ENCODE measurements at places on chromosomes 4 and X.

- DNase-seq, result no peak
Measured at GRCh38 chrX:97452283-97452682, 568.6 kb downstream of the RPA4 start.

DNA sequence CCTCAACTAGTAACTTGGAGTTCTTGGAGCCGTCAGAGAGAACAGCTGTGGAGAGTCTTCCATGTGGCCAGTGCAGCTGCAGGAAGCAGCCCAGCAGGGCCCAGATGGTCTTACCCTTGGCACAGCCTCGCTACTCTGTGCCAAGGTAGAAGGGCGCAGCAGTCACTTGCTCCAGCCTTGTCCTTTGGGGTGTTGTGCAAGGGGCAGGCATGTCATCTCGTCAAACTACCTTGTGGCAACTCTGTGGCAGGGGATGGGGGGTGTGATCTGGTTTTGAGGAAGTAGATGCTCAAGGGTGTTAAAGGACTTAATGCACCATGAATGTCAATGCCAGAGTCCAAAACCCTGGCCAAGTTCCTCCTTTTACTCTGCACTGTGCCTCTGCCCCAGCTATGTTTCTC lies 34.2 kb upstream of the TBC1D14 start:
- no peak for DNase-seq

DNA sequence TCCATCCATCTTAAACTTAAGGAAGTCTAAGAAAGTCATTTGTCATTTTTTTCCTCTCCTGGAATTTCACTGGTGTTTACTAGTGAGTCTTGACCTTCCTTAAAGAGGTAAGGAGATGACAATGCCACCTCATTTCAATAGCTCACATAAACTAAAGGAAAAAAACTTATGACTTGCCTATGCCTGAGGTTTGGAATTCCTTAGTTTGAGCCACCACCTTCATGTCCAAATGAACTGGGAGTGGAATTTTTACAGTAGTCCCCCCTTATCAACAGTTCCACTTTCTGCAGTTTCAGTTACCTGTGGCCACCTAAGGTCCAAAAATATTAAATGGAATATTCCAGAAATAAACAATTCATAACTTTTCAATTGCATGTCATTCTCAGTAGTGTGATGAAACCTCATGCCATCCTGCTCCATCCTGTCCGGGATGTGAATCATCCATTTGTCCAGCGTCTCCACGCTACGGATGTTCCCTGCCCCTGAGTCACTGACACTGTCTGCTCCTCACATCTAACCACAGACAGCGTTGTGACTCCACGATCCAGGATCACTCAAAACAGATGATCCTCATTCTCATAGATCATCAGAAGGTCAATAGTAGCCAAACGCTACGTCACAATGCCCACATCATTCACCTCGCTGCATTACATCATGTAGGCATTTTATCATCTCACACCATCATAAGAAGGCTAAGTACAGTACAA lies 177.4 kb downstream of the SH3KBP1 start:
- no peak for DNase-seq

DNA sequence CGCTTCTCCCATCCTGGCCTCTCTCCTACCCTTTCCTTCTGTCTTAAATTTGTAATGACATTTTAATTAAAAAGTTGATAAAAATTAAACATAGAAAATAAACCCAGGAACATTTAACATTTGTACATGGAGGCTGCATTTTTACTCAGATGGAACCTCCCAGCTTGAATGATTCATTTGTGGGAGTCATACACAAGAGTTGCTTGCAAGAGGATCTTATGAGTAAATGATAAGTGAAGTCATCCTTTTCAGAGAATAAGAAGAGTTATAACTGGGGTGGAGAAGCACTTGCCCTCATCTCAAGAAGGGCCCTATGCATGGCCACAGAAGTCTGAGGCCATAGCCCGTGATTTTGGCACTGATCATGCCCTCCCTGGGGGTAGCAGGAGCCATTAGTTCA lies 482.9 kb upstream of the BOD1L1 start:
- DNase-seq, result no peak

GRCh38 chr4:77021614-77022089 lies 54.1 kb downstream of the CCNI start:
- DNase-seq, result no peak

- DNase-seq, result no peak
Measured at GRCh38 chrX:43970528-43970927, 2.7 kb downstream of the NDP start.

DNA sequence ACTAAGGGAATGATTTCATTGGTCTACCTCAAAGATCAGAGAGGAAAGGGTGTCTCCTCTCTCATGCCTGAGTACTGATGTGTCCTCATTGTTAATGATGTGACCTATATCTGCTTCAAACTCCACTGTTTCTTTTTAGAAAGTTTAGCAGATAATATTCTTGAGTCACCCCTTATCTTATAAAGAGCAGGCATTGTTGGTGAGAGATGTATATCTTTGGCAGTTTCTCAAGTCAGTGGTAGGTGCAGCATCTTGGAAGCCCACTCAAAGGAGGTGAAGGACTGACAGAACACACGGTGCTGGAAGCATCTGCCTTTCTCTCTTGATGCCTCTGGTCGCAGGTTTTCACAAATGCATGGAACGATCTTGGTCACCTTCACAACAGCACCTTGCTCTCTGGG lies 71.2 kb downstream of the ZNF518B start:
- no peak for DNase-seq

GRCh38 chr4:79585330-79585729 lies 177.3 kb upstream of the GK2 start:
- DNase-seq, result no peak

DNA sequence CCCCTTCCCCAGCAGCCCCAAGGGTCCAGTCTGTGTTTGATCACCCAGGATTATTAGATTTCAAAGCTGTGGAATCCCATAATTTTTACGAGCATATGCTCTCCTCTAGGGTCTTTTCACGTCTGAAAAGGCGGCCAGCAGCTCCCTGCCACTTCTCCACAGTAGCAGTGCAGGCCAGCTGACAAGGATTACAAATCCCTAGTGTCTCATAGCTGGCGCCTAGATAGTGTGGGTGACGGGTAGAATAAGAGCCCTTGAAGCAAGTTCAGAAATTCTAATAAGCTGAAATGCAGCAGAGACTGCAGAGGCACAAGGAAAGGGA lies 79.4 kb downstream of the RLIM start:
- DNase-seq, result no peak

- DNase-seq, result no peak
Measured at GRCh38 chrX:38332505-38332904, 5.2 kb upstream of the RPGR start.

DNA sequence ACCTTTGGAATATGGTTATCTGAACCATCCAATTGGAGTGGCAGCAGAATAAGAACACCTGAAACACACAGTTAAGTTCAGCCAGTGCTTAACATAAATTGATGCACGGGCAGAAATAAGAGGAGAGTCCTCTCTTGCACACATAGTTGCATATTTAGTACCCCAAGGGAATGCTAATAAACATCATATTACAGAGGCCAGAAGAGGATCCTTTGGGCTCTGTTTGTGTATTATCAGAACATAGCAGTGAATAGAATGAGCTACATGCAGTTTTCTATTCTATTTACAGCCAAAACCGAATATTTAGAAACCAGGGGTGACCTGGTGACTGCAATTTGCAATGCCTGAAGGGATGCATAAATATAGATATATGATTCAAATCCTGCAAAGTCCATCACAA lies 300.8 kb upstream of the GALNT7 start:
- no peak for DNase-seq

GRCh38 chr4:164847967-164848649 lies 28.9 kb upstream of the APELA start:
- no peak for DNase-seq

- DNase-seq, result no peak
Measured at GRCh38 chr4:41575207-41575606, 37.2 kb downstream of the LIMCH1 start.

- no peak for DNase-seq
Measured at GRCh38 chr4:182619660-182620059, 297.5 kb downstream of the DCTD start.

DNA sequence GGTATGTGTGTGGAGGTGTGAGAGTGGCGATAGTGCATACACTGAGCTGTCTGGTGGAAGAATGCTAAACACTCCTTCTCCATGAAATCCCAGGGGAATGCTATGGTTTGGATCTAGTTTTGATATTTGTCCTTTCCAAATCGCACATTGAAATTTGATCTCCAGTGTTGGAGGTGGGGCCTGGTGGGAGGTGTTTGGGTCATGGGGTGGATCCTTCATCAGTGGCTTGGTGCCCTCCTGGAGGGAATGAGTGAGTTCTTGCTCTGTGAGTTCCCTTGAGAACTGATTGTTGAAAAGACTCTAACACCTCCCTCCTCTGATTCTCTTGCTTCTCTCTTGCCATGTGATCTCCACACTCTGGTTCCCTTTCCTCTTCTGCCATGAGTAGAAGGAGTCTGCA lies 114.1 kb upstream of the HHIP start:
- no peak for DNase-seq

- DNase-seq, result no peak
Measured at GRCh38 chrX:135389717-135390116, 32.0 kb upstream of the SMIM10L2A start.

- DNase-seq, result peak; percentile 1
Measured at GRCh38 chrX:13428053-13428786, 108.4 kb upstream of the ATXN3L start.

- DNase-seq, result no peak
Measured at GRCh38 chr4:17283251-17283650, 228.6 kb downstream of the QDPR start.

DNA sequence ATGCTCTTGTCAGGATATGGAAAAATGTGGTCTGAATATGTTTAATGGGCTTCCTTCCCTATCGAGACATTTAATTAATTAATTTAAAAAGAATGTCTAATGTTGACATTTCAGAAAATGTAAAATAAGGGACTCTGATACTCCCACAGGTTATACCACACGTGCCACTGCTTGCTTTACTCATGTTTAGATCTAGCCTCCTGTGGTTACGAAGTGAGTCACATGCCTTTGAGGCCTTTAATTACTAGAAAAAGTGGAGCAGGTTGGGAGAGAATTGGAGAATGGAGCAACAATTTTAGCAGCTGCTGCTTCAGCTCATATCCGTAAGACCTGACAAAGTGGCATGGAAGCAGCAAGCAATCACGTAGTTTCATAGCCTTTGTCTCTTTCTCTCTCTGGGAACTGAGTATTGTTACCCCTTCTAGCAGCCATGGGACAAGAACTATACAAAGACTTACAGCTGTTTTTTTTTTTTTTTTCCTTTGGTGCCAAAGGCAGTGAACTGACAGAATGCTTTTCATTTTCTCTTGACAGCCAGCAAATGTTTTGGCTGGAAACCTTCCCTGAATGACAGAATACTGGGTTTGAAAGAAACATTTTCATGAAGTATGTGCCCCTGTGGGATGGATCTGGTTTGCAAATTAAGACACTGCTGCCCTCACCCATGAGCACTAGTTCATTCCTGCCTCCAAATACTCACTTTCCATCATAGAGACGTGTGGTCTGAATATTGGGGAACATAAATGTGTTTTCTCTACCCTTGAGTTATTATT lies 355.1 kb upstream of the PABPC5 start:
- DNase-seq, result no peak

DNA sequence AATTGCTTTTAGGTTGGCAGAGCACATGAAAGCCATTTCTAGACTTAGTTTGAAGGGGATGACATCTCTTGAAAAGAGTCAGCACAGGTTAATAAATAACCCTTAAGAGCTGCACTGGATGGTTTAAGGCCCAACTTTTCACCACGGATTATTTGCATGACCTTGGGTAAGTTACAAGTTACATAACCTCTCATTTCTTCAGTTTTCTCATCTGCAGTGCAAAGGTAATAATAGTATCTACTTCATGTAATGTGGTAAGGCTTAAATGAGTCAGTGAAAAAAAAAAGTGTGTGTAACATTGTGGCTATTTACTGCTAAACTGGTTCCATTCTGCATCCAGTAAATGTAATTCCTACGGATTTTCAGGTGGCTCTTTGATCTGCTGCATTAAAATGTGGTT lies 715.8 kb downstream of the CCSER1 start:
- DNase-seq, result no peak

- no peak for DNase-seq
Measured at GRCh38 chr4:188722911-188723310, 583.7 kb downstream of the TRIML1 start.

- no peak for DNase-seq
Measured at GRCh38 chrX:93875621-93876282, 201.7 kb downstream of the FAM133A start.

GRCh38 chr4:173046818-173047217 lies 121.8 kb upstream of the GALNT7 start:
- no peak for DNase-seq

GRCh38 chr4:13797061-13797460 lies 169.5 kb upstream of the BOD1L1 start:
- DNase-seq, result no peak

DNA sequence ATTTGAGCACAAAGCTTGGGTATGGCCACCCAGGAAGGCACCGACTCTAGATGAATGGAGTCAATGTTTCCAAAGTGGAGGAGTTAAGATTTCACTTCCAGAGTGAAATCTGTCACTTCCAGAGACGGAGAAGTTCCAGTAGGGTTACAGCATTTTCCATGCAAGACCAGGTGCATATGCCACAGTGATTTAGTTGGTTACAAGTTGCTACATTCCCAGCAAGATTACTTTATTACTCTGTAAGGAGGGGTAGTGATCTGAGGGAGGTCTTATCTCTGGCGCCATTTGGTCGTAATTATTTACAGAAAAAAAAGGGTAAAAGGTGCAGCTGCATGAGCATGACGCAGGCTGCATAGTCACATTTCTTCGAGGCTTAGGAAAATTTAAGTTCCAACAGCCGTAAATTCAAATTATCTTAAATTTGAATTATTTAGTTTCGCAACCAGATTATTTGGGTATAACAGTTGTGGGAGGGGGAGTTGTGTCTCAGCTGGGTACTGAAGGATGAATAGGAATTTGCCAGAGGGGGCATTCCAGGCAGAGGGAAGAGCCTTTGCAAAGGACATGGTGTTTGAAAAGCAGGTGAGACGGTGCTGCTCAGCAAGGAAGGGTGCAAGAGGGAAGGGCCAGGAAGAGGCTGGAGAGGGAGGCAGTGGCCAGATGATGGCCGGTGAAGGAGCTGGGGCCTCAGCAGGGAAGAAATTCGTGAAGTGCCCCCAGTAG lies 17.4 kb upstream of the AFAP1 start:
- no peak for DNase-seq

- DNase-seq, result no peak
Measured at GRCh38 chr4:77185686-77186085, 28.7 kb downstream of the CCNG2 start.

GRCh38 chrX:10728806-10729389 lies 108.5 kb upstream of the MID1 start:
- no peak for DNase-seq

- DNase-seq, result no peak
Measured at GRCh38 chr4:113607147-113607720, 154.3 kb downstream of the CAMK2D start.

- DNase-seq, result no peak
Measured at GRCh38 chrX:73916931-73917667, 354.1 kb downstream of the CHIC1 start.

DNA sequence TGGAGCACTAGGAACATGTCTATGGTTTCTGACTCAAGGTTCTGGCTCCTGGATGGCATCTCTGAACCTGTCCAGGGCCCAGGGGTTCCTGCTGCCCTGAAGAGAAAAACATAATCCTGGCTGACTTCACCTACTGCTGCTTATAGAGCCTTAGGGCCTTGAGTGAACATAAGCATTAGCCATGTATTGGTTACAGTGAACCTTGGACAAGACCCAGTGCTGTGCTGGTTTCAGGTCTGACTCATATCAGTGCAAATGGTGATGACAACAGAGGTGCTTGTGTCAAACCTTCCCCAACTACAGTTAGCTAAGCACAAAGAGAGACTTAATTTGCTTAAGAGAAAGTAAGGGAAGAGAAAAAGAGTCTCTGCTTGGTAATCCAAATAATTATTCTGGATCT lies 1047.2 kb downstream of the GLUD2 start:
- no peak for DNase-seq

GRCh38 chr4:125303821-125304220 lies 10.9 kb upstream of the FAT4 start:
- no peak for DNase-seq

Data from stimulated activated CD4-positive, alpha-beta T cell treated with anti-CD3 and anti-CD28 coated beads, Interleukin-1b, Interleukin-23, amount 100 ng/mL, for 48 hours (primary cell).